ENCODE measurements at places on chromosomes 3 and 15.

- DNase-seq: peak; percentile 42
Measured at GRCh38 chr3:42707620-42708355, 5.2 kb upstream of the HHATL start.

DNA sequence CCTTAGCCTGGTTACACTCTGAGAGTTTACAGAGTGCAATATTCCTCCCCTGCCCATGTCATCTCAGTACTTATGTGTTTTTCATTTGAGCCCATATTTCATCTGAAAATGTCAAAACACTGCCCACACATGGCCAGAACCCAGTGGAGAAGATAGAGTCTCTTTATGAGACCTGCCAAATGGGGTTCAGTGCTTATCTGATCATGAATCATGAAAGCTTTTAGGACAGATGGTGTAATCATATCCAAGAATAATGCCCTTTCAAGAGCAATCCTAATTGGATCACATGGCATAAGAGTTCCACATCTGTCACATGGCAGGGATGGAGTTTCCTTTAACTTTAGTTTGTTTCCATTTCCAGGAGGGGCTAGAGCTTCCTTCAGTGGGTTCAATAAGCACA is 77.2 kb upstream of the AGBL1 start:
- DNase-seq: no peak

DNA sequence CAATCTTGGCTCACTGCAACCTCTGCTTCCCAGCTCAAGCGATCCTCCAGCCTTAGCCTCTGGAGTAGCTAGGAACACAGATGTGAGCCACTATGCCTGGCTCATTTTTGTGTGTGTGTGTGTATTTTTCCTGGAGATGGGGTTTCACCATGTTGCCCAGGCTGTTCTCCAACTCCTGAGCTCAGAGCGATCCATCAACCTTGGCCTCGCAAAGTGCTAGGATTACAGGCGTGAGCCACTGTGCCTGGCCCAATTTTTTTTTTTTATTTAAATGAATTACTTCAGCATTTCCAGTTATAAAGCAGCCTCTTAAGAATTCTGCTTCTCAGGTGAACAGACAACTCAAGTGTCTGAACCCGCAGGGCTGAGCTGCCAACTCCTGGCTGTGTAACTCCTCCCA is 20.1 kb upstream of the ST3GAL6 start:
- DNase-seq: no peak

DNA sequence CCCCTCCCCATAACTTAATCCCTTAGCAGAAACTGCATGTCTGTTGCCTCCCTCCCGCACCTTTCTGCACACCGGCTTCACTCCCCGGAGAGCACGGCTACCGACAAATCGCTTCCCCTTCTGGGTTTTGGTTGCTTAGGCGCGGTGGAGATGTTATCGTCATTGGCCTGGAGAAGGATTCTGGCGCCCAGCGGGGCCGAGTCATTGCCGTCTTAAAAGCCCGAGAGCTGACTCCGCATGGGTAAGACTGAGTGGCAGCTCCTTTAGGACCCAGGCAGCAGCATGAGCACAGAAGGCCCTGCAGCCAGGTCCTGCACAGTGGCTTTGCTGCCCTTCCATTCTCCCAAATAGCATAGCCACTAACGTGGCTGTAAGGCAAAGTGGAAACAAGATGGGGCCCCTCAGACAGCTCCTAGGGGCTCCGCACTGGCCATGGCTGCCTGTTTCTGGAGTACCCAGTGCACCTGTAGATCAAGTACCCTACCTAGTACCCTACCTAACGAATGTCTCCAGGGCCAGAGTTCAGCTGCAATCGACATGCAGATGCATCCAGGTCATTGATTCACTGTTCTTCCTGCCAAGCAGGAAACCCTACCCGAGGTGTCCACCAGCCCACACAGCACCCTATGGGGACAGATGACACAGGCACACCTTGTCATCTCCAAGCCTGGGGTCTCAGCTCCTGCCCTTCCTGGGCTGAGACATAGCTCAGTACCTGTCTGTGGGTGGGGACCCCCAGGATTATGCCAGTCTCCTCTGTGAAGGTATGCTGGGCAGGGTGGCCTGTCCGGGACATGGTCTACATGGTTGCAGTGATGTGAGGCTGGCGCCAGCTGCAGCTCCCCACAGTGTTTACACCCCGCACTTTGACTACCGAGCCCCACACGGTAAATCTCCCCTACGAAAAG is 147.6 kb downstream of the LRRK1 start:
- DNase-seq: peak; percentile 47

DNA sequence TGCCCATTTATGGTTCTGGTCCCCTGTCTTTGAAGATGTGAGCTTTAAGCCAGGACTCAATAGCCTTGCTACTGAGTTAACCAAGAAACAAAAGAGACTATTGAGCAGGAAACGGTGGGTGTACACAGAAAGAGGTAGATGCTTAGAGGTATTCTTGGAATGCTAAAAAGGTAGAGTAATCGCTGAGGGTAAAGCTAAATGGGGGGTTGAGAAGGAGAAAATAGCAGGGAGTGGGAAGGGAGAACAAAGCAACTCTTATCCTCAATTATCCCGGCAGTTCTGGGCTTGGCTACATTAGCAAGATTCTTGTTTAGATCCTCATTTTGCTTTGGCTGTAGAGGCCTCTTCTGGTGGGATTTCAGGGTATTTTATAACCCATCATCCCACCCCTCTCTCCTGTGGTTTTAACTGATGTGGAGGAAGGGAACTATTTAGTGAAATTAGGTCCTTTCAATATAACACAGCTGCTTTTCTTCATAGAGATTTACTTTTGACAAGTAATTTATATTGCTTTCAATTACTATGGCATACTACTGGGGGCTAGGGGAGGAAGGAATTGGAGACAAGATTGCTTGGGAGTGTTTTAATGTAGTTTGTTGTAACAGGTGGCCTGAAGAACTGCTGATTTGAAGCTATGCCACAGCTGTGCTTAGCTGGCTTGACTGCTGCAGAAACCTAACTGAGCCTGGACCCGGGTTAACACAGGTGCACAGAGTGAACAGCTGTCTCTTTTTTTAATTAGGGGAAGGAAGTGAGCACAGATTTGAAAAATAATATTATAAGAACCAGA is 234.3 kb upstream of the CCDC54 start:
- DNase-seq: no peak

DNA sequence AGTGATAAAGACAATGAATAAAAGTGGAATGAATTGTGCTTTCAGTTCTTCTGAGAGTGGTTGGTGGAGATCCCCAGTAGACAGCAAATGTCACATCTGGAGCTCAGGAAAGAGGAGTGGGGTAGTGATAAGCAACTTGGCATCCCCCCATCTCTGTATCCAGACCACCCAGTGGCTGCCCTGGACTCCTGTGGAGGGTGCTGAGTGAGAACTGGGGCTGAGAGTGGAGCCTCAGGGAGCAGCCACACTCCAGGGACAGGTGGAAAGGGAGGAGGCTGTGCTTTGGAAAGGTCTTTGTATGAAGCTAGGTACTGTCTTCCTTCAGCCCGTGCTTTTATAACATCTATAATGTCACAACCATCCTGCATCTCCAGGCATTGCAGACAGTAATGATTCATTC is 85.6 kb upstream of the RASGRF1 start:
- no peak for DNase-seq

GRCh38 chr15:32909431-32909830 is 191.6 kb downstream of the GREM1 start:
- no peak for DNase-seq

DNA sequence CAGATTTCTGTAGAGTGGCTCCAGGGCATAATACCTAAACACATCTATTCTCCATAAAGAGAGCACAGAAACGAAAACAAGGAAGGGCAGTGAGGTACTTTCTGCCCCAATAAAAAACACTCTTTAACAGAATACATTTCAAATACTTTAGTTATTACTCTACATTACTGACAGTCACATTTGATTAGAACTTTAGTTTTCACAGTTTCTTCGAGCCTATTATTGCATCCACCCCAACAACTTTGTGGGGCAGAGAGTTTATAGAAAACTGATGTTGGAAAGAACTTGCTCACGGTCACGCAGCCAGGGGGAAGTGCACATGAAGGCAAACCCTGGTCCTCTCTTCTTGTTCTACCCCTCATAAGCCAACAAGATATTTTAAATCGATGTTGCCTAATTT is 9.0 kb downstream of the VPS39 start:
- DNase-seq: no peak

DNA sequence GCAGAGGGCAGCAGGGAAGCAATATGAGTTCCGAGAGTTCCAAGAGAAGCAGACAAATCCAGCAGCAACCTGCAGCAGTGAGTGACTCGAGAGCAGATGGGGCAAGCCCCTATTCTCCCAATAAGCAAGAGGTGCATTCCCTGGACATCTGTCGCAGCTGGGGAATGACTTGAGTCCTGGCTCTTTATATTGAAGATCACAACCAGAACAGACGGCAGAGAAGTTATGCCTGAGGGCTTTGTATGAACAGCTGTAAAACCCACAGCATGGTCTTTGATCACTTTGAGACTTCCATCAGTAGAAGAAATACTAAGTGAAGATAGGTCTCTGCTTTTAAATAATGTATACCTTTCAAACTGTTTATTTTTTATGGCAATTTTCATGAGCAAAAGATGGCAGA is 23.6 kb upstream of the C3orf22 start:
- DNase-seq: no peak
